ENCODE measurements at places on chromosomes 1 and 21. TPM values are rescaled to one million over a fixed set of nuclear protein-coding genes. Genes with fewer than 3 reads are reported as not detected.

The MYCL gene
- 0.37 TPM for total RNA-seq

The BEND5 gene
- total RNA-seq = 1.1 TPM

The ETV3L gene
- total RNA-seq = not detected

The DIRAS3 gene
- 0.78 TPM for total RNA-seq

The GJA9 gene
- total RNA-seq = not detected

The OBSCN gene
- 1.4 TPM for total RNA-seq

The MNDA gene
- not detected for total RNA-seq

The FMO3 gene
- total RNA-seq = 0.20 TPM

The KLF17 gene
- total RNA-seq = 0.37 TPM

The SH2D1B gene
- under 0.01 TPM for total RNA-seq

The PLEKHN1 gene
- 1.2 TPM for total RNA-seq

The FABP3 gene
- total RNA-seq = 204 TPM

The HSF2BP gene
- total RNA-seq = 0.73 TPM

The LEFTY1 gene
- total RNA-seq = not detected

The LRRC7 gene
- not detected for total RNA-seq

The PGLYRP4 gene
- total RNA-seq = not detected

The NOS1AP gene
- not detected for total RNA-seq

The ETV3 gene
- total RNA-seq = 10.7 TPM

The IBA57 gene
- 3.7 TPM for total RNA-seq

The DNASE2B gene
- total RNA-seq = not detected

The RNU1-1 gene
- total RNA-seq = under 0.01 TPM

The PDZK1IP1 gene
- not detected for total RNA-seq

The LCE2A gene
- total RNA-seq = not detected

The P3R3URF gene
- not detected for total RNA-seq

The C1orf94 gene
- under 0.01 TPM for total RNA-seq

The CELSR2 gene
- total RNA-seq = under 0.01 TPM

The UBASH3A gene
- not detected for total RNA-seq

The XCL2 gene
- not detected for total RNA-seq

The REN gene
- total RNA-seq = 0.37 TPM

The TAS1R3 gene
- total RNA-seq = under 0.01 TPM

The RPTN gene
- not detected for total RNA-seq

The AIRE gene
- total RNA-seq = not detected

The PBXIP1 gene
- total RNA-seq = 17.3 TPM

The GBP5 gene
- not detected for total RNA-seq

The ZNF695 gene
- 1.8 TPM for total RNA-seq

The NR5A2 gene
- not detected for total RNA-seq

The ACP6 gene
- 2.5 TPM for total RNA-seq

The FGGY gene
- 12.5 TPM for total RNA-seq

The HHAT gene
- total RNA-seq = 2.2 TPM

The SLC30A10 gene
- not detected for total RNA-seq

The TMPRSS15 gene
- total RNA-seq = not detected

The TMEM167B gene
- total RNA-seq = 15.1 TPM

The LAD1 gene
- not detected for total RNA-seq

The TDRD5 gene
- total RNA-seq = not detected

The NPHS2 gene
- total RNA-seq = not detected

The CBR3 gene
- total RNA-seq = 19.5 TPM

The GNB1 gene
- total RNA-seq = 85.8 TPM

The PTGFR gene
- 66.5 TPM for total RNA-seq

The RASAL2 gene
- 30.3 TPM for total RNA-seq

The MR1 gene
- total RNA-seq = 15.8 TPM

The CFHR1 gene
- not detected for total RNA-seq

The CDCP2 gene
- not detected for total RNA-seq

The ORC1 gene
- total RNA-seq = 17.2 TPM

Measured in subcutaneous preadipocyte (primary cell).